Activated T-helper 1 cell treated with anti-CD3 and anti-CD28 coated beads, Interleukin-2, amount 50 U/mL, for 16 hours (primary cell): ENCODE measurements at places on chromosomes 11 and 22.

- no peak for DNase-seq
Observed at GRCh38 chr11:103800406-103801114, 235.9 kb upstream of the DDI1 start.

DNA sequence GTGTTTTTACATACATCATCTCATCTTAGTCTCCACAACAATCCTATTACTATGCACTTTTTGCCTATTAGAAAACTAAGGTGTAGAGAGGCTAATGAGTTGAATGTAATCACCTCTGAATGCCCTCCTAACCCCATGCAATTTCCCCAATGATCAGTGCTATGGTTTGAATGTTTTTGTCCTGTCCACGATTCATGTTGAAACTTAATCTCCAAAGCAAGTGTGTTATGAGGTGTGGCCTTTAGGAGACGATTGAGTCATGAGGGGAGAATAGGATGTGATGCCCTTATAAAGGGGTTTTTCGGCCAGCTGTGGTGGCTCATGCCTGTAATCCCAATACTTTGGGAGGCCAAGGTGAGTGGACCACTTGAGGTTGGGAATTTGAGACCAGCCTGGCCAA lies 2.0 kb upstream of the CCDC73 start:
- no peak for DNase-seq

GRCh38 chr22:39098576-39098975 lies 1.5 kb downstream of the APOBEC3H start:
- no peak for DNase-seq

- no peak for DNase-seq
Observed at GRCh38 chr11:35141071-35141470, 2.1 kb downstream of the CD44 start.

DNA sequence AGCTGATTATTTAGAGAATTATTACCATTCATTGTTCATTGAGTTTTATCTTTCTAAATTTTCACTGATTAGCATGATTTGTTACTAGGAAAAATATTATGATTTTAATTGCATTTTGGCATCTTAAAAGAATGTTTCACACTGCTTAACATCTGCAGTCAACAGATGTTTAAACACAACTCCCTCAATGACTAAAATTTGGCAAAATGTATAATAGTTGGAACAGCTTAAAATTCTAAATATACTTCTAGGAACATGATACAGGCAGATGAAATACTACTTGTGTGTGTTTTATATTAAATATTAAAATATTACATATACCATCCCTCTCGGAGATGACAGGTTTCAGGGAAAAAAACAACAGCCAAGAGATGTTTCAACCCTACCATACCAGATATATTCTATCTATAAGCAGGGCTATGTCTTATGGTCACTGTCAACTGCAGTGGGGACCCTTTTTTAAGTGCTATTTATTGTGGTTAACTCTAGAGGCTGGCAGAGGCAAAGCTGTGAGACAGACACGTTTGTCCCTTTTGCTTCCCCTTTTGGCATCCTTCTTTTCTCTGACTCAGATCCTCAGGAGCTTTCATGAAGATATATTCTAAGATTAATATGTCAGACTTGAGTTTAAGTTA lies 81.9 kb downstream of the BDNF start:
- DNase-seq, result no peak

GRCh38 chr11:132821014-132821413 lies 711.3 kb downstream of the OPCML start:
- DNase-seq, result no peak

- DNase-seq, result no peak
Observed at GRCh38 chr11:45337583-45338360, 51.6 kb upstream of the SYT13 start.

GRCh38 chr11:75903276-75903675 lies 88.3 kb downstream of the UVRAG start:
- no peak for DNase-seq

GRCh38 chr11:60932605-60933356 lies 8.5 kb downstream of the TMEM132A start:
- DNase-seq, result no peak

- no peak for DNase-seq
Observed at GRCh38 chr22:42868751-42869251, 11.7 kb upstream of the ARFGAP3 start.

DNA sequence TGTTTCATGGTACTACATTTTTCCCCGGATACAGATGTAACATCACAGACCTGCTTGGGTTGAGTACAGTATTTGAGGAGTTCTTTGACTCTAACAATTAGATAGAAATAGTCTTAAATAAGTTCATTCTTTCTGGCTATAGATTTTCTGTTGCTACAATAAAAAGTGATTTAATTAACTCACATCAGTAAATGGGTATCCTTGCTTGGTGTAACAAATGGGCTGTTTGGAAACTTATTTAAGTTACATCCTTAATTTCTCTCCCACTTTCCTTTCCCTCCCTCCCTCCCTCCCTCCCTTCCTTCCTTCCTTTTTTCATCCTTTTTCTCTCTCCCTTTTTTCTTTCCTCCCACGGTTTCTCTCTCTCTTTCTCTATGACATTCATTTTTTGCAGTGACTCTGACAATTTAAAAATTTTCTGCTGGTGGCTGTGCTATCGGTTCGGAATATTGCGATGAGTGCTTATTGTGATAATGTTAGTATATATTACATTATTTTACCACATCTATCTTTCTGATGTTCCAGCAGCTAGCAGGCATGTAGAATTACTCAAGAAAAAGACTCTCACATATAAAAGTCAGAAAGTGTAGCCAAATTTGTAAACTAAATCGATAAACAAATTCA lies 3.2 kb downstream of the OR51F1 start:
- DNase-seq, result no peak
